ENCODE measurements at places on chromosomes 3 and 15.

DNA sequence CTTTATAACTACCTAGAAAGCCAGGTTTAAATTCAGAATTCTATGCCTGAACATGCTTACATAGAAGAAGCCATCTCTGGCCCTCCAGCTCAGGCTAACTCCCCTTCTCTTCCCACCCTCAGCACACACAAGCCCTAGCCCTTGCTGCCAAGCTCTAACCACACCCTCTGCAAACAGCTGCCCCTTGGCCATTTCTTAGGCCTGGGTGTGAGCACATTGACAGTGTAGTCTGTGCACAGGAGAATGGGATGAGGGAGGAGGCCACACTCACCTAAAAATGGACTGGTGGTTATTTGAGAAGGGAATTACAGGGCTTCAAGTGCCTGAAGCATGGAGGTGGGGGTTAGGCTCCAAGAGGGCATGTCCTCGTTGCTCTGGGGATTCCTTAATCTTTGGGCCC, 42.3 kb upstream of the SLC25A36 start:
- no peak for DNase-seq

- DNase-seq, result no peak
Observed at GRCh38 chr15:58564981-58565380, 133.2 kb downstream of the LIPC start.

DNA sequence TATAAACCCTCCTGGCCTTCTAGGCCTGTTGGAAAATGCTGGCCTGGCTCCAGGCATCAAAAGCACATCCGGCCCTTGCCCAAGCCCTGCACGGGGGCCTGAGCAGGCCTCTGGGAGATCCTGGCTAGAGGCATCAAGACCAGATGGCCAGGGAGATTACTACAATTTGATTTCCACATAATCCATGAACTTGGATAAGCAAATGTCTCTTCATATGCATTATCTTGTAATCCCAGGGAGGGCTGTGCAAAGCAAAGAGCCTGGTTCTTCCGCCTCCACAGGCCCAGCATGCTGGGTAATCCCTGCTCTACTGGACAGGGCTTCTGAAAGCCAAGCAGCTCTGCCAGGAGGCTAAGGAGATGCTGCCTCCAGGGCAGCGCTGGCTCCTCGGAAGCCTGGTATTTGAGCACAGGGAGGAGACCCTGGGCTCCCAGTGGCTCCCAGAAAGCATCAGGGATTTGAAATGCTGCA, 18.2 kb downstream of the MRPL46 start:
- no peak for DNase-seq

DNA sequence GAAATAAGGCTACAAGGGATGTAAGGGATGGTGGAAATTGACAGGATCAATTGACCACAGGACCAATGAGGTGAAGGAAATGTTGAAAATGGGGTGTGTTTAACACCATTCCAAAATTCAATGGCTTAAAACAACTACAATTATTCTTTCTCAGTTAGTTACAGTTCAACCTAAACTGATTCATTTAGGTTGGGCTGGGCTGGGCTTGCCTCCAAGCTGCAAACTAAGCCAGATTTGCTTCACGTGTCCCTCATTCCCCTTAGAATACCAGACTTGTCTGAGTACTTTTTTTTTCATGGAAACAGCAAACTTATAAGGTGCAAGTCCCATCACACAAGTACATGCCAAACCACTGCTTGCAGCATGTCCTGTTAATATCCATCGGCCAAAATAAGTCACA, 280.1 kb downstream of the NEK10 start:
- no peak for DNase-seq

DNA sequence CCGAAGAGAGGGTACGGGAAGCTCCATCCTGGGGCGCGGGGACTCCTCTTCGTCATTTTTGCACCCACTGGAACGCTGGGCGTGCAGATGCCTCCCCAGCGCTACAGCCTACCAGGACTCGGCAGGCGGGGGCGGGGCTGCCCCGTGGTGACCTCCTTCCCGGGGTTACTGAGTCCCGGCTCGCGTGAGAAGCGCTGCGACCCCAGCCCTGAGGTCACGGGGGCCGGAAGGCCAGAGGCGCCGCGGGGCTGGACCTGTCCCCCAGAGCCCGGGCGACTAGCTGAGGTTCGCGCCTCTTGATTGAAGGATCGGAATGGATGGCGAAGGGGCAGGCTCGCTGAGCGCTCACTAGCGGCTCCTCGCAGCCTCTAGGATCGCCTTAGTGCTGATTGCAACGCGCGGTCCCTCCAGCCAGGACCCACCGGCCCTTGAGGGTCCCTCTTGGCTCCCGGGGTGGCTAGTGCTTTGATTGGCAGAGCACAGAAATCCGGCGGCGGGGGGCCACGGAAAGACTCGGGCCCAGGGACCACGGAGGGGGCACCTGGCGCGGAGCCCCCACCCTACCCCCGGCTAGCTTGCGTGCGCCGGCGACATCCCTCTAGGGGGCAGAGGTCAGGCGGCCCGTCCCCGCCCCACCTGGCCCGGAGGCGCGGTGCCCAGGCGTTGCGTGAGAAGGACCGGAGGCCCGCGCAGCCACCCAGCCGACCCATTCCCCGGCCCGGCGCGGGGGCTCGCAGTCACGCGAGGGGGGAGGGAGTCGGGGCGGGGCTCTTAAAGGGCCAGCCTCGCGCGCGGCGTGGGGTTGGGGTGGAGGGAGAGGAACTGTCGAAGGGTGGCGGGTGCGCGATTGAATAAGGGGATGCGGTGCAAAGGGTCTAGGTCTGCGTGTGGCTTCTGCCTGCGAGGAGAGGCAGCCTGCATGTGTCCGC, 781 bp upstream of the CYP1A1 start:
- DNase-seq, result peak; percentile 21

- no peak for DNase-seq
Observed at GRCh38 chr3:29512641-29513040, 231.8 kb downstream of the RBMS3 start.

GRCh38 chr3:172965256-172965655, 175.8 kb downstream of the SPATA16 start:
- DNase-seq, result no peak

DNA sequence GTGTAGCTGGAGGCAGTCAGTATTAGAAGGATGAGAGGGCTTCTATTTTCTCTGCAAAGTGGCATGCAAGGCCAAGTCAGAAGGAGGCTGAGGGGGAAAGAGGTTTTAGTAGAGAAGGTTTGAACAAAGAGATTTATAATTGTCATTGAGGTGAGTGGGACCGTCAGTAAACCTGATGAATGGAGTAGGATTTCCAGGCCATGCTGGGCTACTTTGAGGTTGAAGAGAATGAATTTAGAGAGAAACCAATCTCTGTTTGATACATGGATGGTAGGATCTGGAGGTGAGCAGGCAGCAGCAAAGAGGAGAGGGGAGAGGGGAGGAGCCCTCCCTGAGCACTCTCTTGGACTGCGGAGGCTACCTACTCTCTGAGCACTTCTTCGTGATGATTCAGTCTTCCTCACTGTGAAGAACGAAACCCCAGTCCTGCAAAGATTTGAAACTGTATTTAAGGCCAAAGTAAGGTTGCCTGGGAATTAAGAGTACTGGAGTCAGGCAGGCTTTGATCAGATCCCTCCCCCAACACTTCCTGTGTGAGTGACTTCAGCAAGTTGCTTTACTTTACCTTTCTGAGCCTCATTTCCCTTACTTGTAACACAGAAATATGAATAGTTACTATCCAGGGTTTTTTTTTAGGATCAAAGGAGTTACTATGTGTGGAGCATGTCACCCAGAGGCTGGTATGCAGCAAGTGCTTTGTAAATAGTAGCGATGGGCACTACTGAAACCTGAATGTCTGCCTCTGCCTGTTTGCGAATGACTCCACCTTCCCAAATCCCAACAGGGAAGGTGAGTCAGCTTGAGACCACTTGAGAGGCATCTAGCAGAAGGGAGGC, 75.8 kb downstream of the RPL39L start:
- DNase-seq, result no peak

DNA sequence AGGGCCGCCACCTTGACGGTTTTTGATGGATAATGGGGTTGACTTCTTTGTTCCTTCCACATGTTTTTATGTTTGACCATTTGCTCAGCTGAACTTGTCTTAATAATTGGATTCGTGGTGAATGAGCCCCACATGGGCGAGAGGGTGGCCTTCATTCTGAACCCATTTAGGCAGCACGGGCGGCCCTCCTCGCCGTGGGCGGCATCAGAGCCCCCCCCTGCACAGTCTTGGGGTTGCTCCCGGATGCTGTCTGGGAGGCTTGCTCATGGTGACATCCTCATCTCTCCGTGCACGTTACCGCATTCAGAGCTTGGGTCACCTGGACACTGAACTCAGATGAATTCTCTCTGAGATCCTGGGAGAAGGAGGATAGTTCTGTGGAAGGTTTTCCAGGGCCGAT, 172.3 kb upstream of the OSBPL11 start:
- no peak for DNase-seq

- DNase-seq, result no peak
Observed at GRCh38 chr15:40053831-40054604, 15.0 kb upstream of the SRP14 start.

GRCh38 chr3:126417981-126418530, 23.3 kb downstream of the CFAP100 start:
- no peak for DNase-seq

DNA sequence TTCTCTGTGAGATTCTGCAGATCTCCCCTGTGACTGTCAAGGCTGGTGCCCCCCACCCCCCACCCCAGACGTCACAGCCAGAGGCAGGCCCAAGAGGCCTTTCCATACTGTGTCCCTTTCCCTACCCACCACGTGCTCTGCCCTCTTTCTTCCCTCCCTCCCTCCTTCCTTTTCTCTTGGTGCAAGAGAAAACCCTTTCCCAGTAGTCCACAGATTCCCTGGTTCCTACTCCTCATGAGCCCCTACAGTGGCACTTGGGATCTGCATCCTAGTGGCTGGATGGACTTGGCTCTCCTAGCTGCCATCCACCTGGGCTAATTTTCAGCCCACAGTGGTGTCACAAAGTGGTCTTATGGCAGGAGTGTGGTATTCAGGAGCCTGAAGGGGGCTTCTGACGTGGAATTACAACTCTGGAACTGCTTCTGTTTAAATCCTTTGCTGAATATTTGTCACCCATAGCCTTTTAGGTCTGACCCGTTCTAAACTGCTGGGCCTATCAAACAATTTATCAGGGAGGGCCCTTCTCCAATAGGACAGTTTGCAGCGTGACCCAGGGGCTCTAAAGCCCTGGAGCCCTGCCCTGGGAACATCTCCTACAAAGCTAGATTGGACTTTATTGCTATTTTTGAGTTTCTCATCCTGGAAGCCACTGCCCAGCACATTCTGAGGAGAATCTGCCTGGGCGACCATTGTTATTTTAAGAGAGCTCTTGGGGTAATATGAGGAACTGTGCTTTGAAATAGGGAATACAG, 35.3 kb downstream of the KLF13 start:
- no peak for DNase-seq

GRCh38 chr3:46935989-46936558, 40.5 kb downstream of the CCDC12 start:
- DNase-seq, result no peak

GRCh38 chr15:78766041-78766440, 45.2 kb downstream of the ADAMTS7 start:
- DNase-seq, result no peak

DNA sequence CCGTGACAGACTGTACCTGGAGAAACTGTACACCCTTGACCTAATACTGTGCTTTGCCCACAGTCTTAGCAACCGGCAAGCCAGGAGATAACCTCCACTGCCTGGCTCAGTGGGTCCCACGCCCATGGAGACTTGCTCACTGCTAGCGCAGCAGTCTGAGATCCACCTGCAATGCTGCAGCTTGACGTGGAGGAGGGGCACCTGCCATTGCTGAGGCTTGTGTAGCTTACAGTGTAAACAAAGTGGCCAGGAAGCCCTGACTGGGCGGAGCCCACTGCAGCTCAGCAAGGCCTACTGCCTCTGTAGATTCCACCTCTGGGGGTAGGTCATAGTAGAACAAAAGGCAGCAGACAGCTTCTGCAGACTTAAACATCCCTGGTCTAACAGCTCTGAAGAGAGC, 189.3 kb downstream of the EDEM1 start:
- DNase-seq, result no peak

GRCh38 chr3:124033360-124034015, 41.6 kb upstream of the ROPN1 start:
- no peak for DNase-seq

DNA sequence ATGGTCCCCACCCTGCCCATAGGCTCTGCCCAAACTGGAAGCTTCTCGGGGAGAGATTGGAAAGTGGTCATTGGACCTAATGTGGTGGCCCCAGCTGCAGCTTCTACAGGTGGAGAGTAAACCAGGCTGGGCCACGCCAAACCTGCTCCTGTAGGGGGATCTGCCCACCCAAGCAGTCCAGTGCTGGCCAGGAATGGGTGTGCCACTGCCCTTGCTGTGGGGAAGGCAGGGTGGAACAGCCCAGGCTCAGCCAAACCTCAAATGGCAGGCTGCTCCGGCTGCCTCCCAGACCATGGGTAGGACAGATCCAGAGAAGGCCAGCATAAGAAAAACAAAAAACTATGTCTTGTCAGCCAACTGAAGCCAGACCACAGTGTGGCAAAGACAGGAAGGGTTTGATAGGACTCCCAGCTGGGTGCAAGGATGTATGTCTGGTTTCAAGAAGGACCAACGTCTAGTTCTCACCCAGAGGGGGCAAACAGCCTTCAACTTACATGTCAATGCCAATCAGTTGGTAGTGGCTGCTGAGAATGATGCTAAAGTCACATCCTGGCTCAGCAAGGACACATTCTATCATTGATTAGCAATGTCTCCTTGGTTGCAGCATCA, 267.3 kb downstream of the UACA start:
- DNase-seq, result no peak

DNA sequence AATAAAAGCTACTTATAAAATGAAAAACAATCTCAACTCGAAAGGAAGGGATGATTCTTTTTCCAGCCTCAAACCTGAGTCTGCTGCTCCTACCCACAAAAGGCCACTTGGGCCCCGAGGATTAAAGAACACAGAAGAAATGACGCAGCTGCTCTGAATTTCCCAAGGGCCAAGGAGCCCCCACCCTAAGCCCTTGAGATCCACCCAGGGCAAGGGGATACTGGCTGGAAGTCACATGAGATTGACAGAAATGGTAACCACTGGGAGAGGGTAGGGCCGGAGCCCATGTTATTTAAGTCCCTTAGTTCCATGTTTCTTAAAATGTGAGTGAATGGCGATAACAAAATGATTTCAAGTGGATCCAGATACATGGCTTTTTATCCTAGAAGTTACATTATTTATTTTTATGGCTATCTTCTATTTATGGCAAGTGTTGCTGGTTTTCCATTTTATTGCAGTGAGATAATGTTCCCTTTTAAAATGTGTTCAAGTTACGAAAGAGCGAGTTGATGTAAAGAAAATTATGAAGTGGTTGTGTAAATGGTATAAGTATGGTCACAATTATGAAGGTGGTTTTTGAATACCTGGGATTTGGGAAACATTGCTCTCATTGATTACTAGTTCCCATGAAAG, 16.8 kb downstream of the IGDCC4 start:
- no peak for DNase-seq

- DNase-seq, result no peak
Observed at GRCh38 chr3:135097276-135097946, 302.4 kb downstream of the EPHB1 start.

- no peak for DNase-seq
Observed at GRCh38 chr15:63135804-63136203, 14.1 kb downstream of the LACTB start.

- no peak for DNase-seq
Observed at GRCh38 chr3:126058666-126059065, 25.3 kb downstream of the SLC41A3 start.

GRCh38 chr3:59247402-59247841, 197.6 kb upstream of the CFAP20DC start:
- no peak for DNase-seq

- DNase-seq, result no peak
Observed at GRCh38 chr3:29731050-29731449, 450.2 kb downstream of the RBMS3 start.

GRCh38 chr3:104291437-104291851, 1075.3 kb upstream of the ALCAM start:
- no peak for DNase-seq

- DNase-seq, result no peak
Observed at GRCh38 chr3:197417441-197417840, 119.0 kb upstream of the DLG1 start.

All from effector CD4-positive, alpha-beta T cell (primary cell).